Activated CD8-positive, alpha-beta memory T cell treated with anti-CD3 and anti-CD28 coated beads, Interleukin-2, amount 50 U/mL, for 4 hours (primary cell): ENCODE measurements at places on chromosomes 5 and 9.

DNA sequence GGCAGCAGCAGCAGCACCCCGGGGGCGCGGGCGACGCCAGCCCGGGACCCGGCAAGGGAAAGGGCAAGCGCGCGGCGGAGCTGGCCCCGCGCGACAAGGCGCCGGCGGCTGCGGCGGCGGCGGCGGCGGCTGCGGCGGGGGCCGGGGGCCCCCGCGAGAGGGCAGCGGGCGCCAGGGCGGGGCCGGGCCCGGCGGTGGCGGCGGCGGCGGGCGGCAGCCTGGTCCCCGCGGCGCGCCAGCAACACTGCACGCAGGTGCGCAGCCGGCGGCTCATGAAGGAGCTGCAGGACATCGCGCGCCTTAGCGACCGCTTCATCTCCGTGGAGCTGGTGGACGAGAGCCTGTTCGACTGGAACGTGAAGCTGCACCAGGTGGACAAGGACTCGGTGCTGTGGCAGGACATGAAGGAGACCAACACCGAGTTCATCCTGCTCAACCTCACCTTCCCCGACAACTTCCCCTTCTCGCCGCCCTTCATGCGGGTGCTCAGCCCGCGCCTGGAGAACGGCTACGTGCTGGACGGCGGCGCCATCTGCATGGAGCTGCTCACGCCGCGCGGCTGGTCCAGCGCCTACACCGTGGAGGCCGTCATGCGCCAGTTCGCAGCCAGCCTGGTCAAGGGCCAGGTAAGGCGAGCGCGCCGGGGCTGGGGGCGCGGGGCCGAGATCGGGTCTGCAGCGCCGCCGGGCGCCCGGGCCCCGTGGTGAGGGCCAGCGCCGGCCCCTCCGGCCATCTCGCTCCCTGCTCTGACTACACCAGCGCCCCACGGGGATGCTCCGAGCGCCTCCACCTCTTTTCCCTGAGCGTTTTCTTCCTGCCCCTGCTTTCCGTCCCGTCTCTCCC lies at the start of gene UBE2QL1:
TSS of gene UBE2QL1 (plus strand) at position 238 of the 843 bp plus-strand sequence. CDS start at position 273, 35 bp downstream.
- DNase-seq, result no peak

GRCh38 chr5:33205727-33206410 lies 234.9 kb upstream of the TARS1 start:
- no peak for DNase-seq

DNA sequence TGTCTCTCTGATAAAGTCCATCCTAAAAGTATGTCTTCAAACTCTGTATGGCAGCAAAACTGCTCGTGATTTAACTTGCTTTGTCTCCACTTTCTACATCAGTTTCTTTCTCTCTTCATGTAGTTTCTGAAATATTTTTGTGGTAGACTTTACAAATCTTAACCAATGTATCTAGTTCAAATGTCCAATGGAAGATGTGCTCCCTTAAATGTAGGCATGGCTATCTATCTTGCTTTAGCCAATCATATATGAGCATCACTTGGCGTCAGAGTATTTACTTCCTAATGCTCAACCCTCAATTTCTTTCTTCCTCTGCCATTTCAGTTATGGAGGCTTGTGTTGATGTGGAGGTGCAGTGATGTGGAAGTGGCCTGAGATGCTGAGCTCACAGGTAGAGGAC lies 206.1 kb upstream of the ZNF608 start:
- no peak for DNase-seq

GRCh38 chr9:3699883-3700282 lies 174.1 kb upstream of the RFX3 start:
- no peak for DNase-seq

GRCh38 chr5:160382346-160382745 lies 11.9 kb upstream of the C1QTNF2 start:
- no peak for DNase-seq

DNA sequence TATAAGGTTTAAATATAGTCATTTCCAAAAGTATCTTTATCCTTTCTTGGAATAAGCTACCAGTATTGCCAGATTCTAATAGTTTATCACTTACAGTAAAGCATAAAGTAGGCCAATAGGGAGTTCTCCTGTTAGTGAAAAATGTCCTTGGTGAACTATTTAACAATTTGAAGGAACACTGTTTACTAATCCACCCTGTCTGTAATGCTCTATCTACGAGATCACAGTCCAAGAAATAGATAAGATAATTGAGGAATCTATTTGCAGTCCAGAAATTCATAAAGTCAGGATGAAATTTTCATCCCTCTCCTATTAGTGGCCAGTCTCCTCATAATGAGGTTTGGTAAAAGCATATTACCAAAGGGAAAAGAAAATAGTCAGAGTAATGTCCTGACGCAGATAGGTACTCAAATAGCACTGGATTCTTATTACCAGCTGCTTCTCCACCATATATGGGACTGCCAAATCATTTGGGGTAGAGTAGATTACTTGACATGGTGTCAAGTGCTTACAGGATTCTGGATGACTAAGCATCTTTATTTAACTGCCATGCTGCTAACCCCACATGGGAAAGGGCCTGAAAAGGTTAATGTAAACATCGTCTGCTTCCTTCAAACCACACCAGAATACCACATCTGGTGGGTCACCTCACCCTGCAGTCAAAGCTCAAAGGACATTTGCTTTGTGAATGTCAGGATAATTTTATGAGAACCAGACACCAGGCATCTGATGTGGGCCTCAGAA lies 808.1 kb downstream of the EFNA5 start:
- no peak for DNase-seq

GRCh38 chr9:77892171-77892570 lies 139.4 kb downstream of the GNAQ start:
- DNase-seq, result no peak

DNA sequence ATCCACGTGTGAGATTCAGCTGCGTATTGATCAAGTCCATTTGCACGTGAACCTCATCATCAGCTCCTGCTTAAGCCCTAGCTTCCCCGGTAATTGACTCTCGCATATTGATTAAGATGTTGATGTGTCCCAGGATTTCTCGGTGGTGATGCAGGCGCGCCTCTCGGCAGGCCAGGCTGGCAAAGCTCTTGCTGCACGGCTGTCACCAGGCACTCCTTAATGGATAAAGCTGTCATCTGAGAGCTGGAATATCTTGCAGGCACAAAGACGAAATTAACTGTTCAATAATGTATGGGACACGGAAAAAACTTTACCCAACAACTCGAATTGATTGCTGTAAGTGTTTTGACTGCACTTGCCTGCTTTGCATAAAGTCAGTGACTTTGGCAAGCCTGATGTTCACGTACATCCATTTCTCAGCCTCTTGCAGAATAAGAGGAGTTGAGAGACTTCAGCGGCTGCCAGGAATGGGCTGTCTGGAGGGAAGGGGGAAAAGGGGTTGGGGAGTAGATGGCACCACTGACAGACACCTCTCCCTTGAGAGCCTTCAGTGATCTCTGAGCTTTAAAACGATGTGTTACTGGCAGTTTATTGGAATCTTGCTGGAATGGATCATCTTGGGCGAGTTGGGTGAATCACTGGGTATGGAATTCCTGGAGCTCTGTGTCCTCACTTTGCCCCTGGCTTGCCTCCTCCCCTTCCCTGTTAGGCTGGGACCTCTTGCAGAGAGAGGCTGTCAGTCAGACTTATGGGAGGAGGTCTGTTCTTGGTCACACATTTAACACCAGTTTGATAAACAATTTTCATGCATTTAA lies 650.3 kb downstream of the CCDC171 start:
- DNase-seq, result no peak

GRCh38 chr5:135437796-135438560 lies 9.2 kb downstream of the DCANP1 start:
- DNase-seq, result no peak

GRCh38 chr5:151721812-151722391 lies 35.2 kb upstream of the SPARC start:
- DNase-seq, result no peak

DNA sequence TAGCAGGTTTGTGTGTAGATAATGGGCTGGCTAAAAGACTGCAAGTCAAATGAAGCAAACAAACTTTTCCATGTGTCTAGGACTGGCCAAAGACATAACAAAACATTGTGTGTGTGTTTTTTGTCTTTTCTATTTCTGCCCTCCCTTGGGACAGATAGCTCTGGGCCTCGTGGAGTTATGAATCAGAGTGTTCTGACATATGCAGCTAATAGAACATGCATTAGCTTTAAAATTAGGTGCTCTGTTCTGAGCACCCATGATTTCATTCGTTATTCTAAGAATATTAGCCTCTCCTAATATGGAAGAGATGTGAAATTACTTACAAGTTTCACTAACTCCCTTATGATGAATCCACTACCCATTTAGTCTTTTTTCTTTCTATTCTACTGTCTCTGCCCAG lies 367.3 kb upstream of the PAPPA start:
- DNase-seq, result no peak

- no peak for DNase-seq
Observed at GRCh38 chr9:112753725-112754124, 3.2 kb downstream of the SNX30 start.
